Fibroblast of skin of right quadriceps (primary cell): ENCODE measurements at places on chromosomes 13 and 19.
A peak's percentile ranks its signal among the peaks of the same experiment; 100 is the strongest.

DNA sequence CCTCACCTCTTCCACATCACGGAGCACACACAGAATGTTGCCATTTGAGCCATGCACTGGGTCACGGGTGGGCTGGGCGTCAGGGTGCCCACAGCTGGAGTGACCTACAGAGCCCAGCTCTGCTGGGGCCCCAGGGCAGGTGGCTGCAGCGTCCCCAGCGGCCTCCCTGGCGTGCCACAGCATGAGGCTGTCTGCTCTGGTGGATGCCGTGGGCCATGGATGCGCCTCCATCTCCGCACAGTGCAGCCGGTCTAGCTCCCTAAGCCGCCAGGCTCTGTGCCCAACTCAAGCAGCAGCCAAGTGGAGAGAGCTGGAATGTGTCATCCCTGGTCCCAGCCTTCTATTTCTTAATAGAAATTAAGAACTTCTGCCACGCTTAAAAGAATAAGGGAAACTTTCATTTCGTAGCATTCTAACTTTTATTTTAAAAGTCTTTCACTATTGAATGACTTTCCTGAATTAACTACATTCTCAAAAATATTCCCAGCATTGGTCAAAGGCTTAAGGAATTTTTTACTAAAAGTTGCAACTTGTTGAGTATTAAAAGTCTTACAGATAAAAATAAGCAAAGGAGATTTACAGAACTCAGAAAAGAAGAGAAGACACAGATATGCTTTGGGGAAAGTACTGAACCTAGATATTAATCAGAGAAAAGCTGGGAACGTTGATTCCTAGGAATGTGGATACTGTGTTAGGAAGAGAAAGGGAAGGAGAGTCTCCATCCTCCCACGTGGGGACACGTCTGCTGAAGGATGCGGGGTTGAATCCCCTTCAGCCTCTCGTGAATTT, 59.3 kb downstream of the ATP11A start:
- DNase-seq: no peak

GRCh38 chr19:291561-292280, 518 bp upstream of the PLPP2 start:
- no peak for DNase-seq

DNA sequence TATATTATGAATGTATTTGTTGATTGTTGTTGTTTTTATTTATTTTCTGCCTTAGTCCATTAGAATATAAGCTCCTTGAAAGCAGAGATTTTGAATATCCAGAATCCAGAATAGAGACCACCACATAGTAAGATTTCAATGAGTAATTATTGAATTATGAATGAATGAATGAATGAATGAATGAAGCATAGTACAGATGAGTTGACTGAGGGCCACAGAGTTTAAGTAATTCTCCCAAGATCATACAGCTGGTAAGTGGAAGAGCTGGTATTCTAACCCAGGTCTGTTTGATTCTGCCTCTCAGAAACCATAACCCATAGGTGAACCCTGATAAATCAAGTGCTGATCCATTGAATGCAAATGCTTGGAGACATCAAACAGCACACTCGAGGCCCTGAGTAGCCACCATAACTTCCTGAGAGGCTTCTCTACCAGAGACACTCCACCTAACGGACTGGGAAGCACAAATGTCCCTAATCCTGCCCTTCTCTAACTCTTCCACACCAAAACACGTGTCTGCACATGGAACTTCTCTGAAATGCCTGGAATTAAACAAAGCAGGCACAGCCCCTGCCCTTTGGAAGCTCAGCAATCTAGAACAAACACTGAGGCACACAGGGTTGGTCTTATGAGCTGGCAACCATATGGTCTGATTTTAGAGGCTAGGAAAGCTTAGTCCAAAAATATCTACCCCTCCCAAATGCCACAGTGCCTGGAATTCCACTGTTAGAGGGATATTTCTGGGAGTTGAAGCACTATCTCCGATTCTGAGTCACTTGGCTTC, 190.1 kb downstream of the FOXO1 start:
- peak; percentile 17 for DNase-seq

DNA sequence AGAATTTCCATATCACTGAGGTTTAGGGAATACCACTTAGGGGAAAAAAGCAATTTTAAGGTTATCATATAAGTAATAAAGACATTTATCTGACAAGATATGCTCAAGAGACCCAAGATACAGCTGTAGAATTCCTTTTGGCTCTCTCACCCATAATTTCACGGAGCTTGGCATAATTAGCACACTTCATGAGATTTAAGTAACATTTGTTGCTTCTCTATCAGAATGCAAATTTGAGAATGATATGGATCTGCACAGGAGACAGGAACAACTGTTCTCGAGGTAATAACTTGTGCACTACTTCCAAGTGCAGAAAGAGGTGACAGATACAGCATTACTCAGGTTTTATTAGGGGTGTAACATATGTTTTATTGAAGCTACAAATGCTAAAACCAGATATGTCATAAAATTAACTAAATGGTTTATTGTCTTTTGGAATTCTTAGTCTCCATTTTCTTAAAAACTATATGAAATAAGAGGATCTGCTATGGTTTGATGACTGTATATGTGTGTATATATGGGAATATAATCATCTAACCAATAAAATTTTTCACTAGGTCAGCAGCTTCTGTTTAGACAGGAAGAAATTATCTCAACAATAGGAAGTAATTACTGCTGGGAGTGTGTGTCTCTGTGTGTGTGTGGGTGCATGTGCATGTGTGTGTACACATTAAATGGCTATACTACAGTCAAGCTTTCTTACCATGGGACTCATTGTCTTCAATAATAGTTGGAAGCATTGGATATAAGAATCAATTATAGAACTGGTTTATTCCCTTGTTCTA, 401.3 kb downstream of the PCDH17 start:
- no peak for DNase-seq

- DNase-seq: no peak
Observed at GRCh38 chr13:92827503-92827902, 399.1 kb upstream of the GPC6 start.

- no peak for DNase-seq
Observed at GRCh38 chr13:42804244-42804874, 23.0 kb downstream of the FAM216B start.

- no peak for DNase-seq
Observed at GRCh38 chr13:18977857-18978256, 203.8 kb downstream of the TUBA3C start.

DNA sequence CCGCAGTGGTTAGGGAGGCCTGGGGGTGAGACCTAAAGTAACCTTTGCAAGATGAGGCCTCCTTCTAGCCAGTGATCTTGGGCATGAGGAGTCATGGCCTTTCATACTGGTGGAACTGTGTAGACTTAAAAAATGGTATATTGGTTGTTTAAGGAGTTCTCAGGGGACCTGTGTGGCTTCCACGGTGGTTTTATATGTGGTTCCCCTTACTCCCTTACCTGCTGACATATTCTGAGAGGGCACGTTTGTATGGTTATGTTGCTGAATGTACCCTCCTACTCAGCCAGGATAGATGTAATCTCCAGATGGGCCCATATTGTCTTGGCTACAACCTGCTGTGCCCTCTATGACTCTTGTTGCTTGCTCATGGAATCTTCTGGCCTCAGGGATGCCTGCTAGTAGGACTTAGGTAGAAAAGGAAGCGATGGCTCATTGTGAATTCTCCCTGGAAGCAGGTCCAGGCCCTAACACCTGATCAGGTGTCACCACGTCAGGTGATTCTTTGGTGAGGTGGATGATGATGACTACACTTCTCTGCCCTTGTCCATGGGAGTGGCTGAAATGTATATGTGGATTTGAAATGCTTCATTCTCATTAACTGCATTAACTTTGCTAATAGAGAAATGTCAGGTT, 1.8 kb downstream of the ZNF460 start:
- no peak for DNase-seq

GRCh38 chr13:46288570-46289259, 77.0 kb downstream of the LRRC63 start:
- DNase-seq: peak; percentile 51

- no peak for DNase-seq
Observed at GRCh38 chr19:42198676-42199439, 18.6 kb downstream of the DEDD2 start.

DNA sequence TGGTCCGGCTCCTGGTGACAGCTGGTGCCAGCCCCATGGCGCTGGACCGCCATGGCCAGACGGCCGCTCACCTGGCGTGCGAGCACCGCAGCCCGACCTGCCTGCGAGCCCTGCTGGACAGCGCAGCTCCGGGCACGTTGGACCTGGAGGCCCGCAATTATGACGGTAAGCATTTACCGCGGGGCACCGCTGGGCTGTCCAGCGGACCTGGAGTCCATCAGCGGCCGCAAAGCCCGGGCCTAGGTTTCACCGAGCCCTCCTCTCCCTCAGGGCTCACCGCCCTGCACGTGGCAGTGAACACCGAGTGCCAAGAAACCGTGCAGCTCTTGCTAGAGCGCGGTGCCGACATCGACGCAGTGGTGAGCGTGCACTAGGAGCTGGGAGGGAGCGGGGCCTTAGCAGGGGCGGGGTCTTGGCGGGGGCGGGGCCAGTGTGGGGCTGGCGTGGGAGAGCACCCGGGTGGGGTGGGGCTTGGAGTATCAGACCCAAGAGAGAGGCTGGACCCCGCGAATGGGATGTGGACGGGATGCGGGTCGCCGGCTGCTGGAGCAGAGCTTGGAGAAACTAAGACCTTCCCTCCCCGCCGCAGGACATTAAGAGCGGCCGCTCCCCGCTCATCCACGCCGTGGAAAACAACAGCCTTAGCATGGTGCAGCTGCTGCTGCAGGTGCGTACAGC, 8.7 kb downstream of the BCL3 start:
- DNase-seq: peak; percentile 79

GRCh38 chr19:6253954-6254733, 25.6 kb downstream of the MLLT1 start:
- no peak for DNase-seq

DNA sequence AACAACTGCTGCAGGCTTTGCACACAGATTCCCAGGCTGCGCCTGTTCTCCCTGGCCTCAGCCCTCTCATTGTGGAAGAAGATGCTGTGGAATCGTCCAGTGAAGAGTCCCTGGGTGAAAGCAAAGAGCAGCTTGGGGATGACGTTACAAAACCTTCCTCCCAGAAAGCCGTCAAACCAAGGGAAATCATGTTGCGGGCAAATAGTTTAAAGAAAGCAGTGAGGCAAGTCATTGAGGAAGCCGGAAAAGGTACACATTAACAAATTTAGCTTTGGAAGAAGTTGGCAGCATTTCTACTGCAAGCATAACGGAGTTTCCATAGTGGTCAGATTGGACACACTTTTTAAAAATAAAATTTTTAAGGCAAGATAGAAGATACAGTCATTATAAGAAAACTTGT, 82.9 kb upstream of the AKAP11 start:
- DNase-seq: no peak

DNA sequence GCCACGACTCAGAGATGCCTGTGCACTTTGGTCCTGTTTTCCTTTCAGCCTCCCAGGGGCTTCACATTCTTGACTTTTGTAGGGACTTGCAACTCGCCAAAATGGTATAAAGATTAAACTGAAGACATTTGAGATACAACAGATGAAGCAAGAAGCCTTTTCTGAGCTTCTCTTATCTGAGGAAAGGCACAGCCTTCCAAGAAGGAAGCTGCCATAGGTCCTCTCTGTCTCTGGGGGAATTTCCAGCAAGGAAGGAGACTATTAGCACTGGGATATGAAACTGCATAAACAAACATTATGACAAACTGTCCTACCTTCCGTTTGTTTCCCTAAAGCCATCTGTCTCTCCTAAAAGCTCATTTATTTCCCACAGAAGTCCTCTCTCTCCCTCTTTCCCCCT, 39.3 kb downstream of the TGDS start:
- DNase-seq: no peak

GRCh38 chr19:50721441-50722137, 1.6 kb upstream of the CLEC11A start:
- DNase-seq: no peak

- no peak for DNase-seq
Observed at GRCh38 chr19:56124578-56124977, 3.5 kb upstream of the ZNF787 start.

- peak; percentile 11 for DNase-seq
Observed at GRCh38 chr13:80550971-80551441, 210.1 kb upstream of the SPRY2 start.

- DNase-seq: no peak
Observed at GRCh38 chr19:50664204-50664603, 15.0 kb downstream of the C19orf81 start.

DNA sequence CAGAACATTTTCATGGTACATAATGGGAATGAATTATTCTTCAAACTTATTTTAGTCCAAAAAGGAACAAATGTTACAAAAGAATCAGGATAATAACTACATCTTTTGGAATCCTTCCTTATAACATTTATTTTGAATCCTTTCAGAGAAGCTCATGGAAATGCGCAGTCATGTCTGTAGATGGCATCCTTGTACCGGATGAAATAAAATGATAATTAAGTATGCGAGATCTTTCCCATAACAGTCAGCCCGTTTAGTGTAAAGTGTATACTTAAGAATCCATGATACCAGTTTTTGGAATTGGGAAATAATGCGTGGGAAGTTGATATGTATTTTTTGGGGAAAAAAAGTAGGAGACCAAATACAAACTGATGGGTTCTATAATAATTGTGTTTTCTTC, 418.8 kb downstream of the GPC5 start:
- DNase-seq: peak; percentile 2

DNA sequence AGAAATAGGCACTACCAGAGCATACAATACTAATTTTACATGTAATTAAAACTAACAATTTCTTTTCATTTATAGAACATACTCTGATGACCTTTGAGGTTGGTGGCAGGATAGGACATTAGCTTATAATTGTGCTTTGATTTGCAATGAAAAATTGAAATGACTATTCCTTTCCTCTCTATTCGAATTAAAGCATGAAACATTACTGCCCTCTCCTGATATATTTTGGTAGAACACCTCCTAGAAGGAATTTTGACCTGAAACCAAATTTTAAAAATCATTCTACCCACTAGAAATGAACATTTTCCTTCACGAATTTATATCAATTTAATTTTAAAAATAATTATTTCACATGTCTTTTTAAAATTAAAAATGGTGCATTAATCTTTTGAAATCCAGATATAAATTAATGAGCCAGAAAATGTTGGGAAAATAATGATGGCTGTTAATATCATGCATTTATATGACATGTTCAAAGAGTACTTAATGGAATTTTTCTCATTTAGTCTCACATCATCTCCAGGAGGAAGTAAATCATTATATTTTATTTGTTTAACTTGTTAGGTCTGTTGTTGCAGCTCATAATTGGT, 556.3 kb upstream of the ARGLU1 start:
- DNase-seq: peak; percentile 19
